ENCODE measurements at places on chromosomes 3 and 15.

GRCh38 chr3:177886501-177886900, 649.7 kb upstream of the KCNMB2 start:
- DNase-seq: no peak

GRCh38 chr15:99443056-99443756, 122.6 kb upstream of the MEF2A start:
- DNase-seq: no peak

GRCh38 chr3:170907637-170908234, 701 bp downstream of the EIF5A2 start:
- no peak for DNase-seq

GRCh38 chr3:171874879-171875278, 31.7 kb downstream of the TMEM212 start:
- no peak for DNase-seq

DNA sequence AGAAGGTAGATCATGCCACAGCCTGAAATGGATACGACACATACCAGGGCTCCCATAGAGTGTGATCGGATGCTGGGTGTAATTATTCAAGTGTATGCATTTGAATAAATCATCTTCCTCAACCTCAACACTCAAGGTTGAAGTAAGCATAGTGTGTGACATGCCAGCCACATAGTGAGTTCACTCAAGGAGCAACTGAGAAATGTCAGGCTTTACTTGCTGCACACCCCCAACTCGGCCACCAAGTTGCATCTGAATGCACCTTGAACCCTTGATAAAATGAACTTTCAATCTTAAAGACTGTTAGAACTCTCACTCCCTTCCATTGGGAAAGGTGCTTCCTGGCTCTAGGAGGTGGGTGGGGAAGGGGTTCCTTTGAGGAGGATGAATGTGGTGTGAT, 121.3 kb downstream of the GHSR start:
- DNase-seq: no peak

GRCh38 chr3:85572426-85572825, 613.6 kb downstream of the CADM2 start:
- no peak for DNase-seq

DNA sequence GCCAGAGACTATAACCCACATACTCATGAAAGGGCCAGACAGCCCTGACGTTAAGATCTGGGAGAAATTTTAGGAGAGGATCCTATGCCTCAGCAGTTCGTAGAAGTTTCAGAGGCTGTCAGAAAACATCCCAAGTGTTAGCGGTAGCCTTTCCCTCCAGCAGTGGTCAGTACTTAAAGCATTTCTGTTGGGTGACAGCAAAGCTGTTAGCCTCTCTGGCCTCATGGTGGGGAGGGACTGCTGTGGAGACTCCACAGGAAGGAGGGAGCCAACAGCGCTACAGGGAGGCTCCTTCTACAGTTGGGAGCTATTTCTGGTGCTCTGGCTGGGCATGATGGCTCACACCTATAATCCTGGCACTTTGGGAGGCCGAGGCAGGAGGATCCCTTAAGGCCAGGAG, 27.4 kb downstream of the IDH2 start:
- no peak for DNase-seq

DNA sequence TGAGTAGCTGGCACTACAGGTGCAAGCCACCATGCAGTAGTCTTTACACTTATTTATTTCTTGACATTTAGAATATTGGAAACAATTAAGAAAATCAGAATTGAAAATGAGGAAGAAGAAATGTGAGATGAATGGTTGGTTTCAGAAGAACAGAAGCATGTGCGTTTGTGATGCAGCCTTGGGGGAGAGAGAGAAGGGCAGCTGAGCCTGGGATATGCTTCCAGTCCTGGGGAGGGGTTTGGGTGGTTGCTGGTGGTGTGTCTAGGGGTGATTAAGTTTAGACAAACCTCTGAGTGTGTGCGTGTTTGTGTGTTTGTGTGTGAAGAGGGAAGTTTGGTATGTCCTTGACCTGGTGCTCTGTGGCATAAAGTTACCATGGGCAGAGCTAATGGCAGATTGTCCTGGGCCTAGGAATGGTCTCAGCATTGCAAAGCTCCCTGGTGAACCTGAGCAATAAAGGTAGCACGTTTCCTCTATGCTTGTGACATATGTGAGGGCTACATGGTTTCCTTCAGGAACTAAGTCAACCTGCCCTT, 35.6 kb downstream of the CTSH start:
- DNase-seq: no peak

- no peak for DNase-seq
Measured at GRCh38 chr3:108113975-108114374, 23.1 kb upstream of the CD47 start.

DNA sequence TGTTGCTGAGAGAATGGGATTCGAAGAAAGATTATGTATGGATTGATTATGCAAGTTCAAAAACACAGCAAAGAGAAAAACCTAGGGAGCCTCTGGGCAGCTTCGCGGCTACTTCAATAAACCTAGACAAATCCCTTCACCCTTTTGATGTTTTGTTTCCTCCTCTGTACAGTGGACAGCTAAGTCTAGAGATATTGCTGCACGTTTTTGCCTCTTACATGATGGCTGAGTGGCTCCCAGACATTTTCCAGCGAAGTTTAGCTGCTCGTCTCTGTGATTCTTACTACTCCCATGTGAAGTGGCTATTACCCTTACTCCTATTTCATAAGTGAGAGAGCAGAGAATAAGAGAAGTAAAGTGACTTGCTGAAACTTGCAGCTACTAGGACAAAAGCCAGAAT, 695.0 kb upstream of the GRM7 start:
- no peak for DNase-seq

DNA sequence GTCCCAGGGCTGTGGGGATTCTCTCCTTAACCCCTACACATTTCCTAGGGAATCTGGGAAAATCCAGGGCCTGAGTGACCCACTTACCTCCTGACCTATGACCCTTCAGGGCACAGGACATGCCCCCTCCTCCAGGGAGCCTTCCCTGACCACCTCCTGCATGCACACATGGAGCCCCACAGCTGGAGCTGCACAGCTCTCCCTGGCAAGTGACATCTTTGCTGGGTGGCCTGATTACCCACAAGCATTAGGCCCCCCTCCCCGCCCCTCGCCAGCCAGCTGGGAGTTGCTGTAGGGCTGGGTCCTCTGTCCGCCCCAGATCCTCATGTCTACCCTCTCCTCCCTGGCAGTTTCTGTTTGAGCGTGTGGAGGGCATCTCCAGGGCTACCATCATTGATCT, 21.4 kb downstream of the HDAC11 start:
- no peak for DNase-seq

- no peak for DNase-seq
Measured at GRCh38 chr3:174403831-174404230, 455.3 kb upstream of the NAALADL2 start.

DNA sequence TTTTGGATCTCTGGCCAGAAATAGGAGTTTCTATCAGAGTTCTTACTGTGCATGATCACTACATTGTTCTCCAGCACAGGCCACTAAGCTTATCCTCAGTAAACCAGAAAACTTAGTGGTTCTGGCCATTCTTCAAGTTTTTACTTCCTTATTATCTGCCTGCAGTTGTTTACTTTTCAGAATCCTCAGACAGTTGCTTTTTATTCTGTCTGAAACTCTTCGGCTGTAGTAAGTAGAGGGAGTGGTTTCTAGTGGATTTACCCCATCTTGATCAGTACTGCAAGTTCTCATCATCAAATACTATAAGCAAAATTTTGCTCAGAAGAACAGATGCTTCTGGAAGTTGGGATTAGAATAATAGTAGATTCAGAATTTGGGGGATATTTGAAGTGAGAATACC, 193.0 kb upstream of the RARB start:
- DNase-seq: no peak

GRCh38 chr15:46316024-46316423, 681.2 kb downstream of the SQOR start:
- no peak for DNase-seq

DNA sequence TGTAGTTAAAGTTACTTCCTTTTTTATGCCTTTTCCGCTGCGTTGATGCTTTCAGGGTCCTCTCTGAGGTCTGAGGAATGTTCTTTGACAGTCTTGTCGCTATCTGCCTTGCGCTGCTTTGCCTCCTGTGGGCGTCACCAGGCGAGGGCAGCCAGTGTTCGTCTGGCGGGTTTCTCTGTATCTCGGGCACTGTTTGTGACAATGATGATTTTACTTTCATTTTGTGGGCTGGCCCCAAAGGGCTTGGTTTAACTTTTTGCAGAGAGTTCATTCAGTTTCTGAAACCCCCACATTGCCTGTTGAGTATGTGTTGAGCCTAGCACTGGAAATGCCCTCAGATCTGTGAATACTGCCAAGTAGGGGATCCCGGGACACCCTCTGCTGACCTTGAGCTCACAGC, 24.6 kb upstream of the SACM1L start:
- peak; percentile 57 for DNase-seq

DNA sequence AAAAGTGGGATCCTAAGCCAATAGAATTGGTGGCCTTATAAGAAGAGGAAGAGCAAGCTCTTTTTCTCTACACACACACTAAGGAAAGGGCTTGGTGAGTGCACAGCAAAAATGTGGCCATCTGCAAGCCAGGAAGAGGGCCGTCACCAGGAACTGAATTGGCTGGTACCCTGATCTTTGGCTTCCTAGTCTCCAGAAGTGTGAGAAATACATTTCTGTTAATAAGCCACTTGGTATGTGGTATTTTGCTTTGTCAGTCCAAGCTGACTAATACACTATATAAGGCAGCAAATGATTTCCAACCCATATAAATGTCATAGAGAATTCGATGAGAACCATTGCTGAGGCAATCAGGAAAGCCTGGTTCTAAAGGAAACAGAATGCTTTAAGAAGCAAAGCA, 816.3 kb upstream of the SEMA6D start:
- no peak for DNase-seq

DNA sequence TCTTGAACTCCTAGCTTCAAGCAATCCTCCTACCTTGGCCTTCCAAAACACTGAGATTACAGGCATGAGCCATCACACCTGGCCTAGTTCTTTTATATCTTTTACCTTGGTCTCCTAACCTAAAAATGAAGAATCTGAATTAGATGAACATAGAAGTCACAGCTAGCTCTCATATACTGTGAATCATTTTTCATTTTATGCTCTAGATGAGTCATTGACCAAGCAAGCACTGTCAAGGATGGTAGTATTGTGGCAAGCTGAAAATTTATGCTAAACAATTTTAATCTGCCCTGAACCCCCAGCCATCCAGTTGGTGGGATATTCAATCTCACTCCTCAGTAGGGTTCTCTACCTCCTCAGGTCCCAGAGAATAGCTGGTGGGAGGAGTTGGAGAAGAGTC, 48.3 kb upstream of the DNAJC13 start:
- DNase-seq: no peak

DNA sequence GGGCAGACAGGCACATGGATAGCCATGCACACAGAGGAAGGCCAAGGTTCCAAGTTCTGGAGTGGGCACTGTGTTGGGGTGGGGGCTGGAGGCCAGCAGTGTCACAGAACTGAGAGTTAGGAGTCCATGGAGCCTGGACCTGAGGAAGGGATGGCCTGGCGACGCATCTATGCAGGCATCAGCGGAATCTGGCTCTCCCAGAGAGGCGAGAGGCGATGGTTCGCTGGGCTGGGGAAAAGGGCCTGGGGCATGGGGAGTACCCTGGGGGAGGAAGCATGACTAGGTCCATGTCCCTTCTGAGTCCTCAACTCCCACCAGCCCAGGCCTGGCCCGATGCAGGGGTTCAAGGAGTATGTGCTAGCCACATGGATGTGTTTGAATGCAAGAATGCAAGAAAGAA, 192.8 kb upstream of the LINGO1 start:
- DNase-seq: no peak

DNA sequence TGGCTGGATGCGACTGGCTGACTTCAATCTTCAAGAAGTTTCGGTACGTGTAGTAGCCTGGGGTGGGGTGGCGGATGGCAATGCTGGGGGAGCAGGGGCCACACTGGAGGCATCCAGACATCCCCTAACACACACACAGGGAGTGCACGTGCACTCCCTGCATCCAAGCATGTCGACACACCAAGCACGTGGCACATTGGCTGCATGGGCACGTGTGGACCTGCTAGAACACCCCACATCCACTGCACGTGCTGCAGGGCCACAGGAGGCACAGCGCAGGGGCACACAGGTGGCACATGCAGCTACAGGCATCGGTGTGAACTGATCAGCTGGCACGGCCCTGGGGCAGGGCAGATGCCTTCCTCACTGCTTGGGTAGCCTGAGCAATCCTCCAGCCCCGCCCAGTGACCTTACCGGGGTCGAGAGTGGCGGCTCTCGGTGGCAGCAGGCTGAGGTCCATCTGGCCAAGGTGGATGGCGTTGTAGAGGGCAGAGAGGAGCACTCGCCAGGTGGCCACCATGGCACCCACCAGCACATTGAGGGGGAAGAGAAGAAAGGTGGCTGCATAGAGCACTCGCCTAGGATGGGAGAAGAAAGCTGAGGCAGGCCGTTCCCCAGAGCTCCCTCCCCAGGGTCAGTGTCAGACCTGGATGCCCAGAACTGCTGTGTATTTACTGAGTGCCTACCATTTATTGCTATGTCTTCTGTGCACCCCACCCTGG, 7.5 kb downstream of the ISLR start:
- DNase-seq: no peak

- DNase-seq: no peak
Measured at GRCh38 chr15:95557226-95558046, 773.1 kb upstream of the NR2F2 start.

DNA sequence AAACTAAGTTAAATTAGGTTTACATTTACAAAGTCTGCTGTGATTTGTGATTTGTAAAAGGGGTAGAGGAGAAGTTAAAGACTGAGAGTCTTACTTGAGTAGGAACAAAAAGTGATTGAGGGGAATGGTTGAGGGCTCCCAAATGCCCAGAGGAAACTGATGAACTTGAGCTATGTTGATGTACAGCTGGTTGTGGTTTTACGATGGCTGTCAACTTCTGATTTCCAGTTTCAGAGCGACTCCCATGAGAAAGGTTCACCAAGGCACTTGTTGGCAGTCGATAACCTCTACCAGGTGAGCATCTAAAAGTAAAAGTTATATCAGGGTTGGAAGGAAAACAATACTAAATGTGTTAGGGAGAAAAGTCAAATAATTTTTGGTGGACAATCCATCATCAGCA, 91.0 kb downstream of the XRN1 start:
- no peak for DNase-seq

GRCh38 chr15:51172193-51172592, 77.5 kb upstream of the TNFAIP8L3 start:
- DNase-seq: no peak

Measured in stimulated activated CD4-positive, alpha-beta T cell treated with anti-CD3 and anti-CD28 coated beads, TNF-alpha, amount 100 ng/mL, for 4 hours (primary cell).